Stimulated activated CD8-positive, alpha-beta memory T cell treated with anti-CD3 and anti-CD28 coated beads, Interleukin-7, amount 100 ng/mL, for 48 hours (primary cell): ENCODE measurements at places on chromosomes 1 and 21.

DNA sequence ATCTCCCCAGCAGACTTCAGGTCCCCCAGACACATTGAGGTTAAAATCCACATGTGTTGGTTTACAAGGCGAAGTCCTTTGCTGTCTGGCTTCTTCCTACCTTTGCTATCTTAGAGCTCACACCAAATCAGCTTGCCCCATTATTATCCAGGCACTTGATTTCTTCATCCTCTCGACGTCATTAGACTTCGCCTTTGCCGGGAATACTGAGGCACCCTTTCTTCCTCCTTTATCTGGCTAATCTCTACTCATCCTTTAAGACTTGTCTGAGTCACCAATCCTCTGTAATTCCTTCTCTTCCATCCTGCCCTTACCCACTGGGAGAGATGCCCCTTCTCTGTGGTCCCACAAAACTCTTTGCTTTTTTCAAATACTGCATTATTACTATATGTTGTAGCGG is 9.2 kb upstream of the XCL2 start:
- no peak for DNase-seq

GRCh38 chr1:241957692-241958494 is at the start of gene BECN2:
Gene BECN2 (plus strand): TSS chr1:241957767. CDS start chr1:241957767, 0 bp downstream.
- DNase-seq: no peak

DNA sequence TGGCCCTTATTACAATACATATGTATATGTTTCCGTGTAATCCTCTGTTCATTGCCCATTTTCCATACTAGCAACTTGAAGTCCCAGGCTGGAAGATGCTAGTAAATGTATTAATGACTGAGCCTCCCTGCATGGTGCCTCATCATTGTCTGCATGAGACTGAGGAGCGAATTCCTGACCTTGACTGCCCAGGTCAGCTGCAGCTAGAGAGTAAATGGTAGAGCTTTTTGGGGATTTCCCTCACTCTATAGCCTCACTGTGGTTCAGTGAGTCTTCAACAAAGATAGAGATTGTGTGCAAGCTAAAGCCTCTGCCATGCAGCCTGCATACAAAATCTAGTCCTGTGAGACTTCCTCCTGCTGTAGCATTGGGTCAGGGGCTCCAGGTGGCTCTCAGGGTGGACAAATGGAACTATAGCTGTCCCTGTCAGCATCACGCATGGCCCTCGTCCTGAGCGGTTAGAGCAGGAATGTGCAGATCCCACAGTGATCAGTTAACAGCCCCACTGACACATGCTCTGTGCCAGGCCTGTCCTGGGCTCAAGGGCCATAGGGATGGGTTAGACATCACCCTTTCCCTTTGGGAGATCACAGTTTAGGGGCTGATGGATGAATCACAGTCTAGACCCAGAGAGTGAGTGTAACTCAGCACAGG is 741.7 kb downstream of the MATN1 start:
- no peak for DNase-seq

- DNase-seq: no peak
Observed at GRCh38 chr1:111576547-111576946, 43.0 kb upstream of the RAP1A start.

GRCh38 chr21:41112740-41113692 is 54.9 kb upstream of the BACE2 start:
- DNase-seq: no peak

DNA sequence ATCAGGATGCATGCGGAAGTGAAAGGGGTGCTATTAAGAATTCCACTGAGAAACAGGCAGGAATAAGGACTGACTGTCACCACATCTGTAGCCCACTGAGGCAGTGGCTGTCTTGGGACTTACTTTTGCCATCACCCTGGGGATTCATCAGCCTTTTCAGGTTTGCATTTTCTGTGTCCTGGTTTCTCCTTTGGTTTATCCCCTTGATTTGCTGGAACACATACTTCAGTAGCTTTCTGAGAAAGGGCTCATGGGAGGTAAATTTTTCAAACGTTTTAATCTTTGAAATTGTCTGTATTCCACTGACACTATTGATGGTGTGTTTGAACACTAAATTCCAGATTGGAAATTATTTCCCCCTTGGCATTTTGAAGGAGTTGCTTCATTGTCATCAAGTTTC is 80.2 kb upstream of the ACTRT2 start:
- DNase-seq: no peak

DNA sequence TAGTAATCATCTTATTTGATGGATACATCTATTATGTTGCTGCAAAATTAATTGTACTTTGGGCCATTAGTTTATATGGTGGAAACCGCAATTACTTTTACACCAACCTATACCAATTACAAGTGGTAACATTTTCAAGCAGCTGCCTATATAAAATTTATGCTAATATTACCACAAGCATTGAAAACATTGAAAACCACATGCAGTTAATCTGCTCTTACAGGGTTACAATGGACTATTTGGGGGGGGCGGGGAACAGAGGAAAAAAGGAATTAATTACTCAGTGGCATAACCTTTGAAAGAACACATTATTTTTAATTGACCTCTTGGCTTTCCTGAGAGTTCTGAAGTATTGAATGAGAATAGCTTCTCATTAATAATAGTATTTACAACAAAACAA is 1793.2 kb downstream of the NCAM2 start:
- no peak for DNase-seq

DNA sequence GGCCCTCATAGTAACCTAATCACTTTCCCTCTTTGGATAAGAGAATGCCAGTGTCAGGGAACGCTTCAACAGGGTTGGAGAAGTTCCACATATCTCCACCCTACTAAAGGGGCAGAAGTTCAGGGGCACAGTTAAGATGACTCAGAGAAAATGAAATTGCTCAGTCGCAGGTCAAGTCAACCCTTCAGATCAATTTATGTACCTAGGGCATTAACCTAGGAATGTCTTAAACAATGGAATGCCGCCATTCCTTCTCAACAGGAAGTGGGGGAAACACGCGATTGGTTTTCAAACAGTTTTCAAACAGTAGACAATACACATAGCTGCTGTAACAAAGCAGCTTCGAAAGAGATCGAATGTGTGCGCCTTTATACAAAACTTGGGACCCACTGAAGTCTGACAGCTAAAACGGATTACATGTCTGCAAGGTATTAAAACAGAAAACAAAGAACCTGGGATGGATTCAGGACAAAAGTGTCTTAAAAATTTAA is 897 bp downstream of the SLC25A24 start:
- no peak for DNase-seq

DNA sequence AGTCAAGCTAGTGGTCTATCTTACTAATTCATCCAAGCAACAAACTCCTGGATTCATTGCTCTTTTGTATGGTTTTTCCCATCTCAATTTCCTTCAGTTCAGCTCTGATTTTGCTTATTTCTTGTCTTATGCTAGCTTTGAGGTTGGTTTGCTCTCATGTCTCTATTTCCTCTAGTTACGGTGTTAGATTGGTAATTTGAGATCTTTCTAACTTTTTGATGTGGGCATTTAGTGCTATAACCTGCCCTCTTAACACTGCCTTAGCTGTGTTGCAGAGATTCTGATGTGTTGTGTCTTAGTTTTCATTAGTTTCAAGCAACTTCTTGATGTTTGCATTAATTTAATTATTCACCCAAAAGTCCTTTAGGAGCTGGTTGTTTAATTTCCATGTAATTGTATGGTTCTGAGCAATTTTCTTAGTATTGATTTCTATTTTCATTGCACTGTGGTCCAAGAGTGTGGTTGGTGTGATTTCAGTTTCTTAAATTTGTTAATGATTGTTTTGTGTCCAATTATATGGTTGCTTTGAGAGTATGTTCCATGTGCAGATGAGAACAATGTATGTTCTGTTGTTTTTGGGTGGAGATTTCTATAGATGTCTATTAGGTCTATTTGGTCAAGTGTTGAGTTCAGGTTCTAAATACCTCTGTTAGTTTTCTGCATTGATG is 154.6 kb downstream of the PLPPR5 start:
- DNase-seq: no peak

- no peak for DNase-seq
Observed at GRCh38 chr21:22728091-22728490, 1729.9 kb downstream of the NCAM2 start.

DNA sequence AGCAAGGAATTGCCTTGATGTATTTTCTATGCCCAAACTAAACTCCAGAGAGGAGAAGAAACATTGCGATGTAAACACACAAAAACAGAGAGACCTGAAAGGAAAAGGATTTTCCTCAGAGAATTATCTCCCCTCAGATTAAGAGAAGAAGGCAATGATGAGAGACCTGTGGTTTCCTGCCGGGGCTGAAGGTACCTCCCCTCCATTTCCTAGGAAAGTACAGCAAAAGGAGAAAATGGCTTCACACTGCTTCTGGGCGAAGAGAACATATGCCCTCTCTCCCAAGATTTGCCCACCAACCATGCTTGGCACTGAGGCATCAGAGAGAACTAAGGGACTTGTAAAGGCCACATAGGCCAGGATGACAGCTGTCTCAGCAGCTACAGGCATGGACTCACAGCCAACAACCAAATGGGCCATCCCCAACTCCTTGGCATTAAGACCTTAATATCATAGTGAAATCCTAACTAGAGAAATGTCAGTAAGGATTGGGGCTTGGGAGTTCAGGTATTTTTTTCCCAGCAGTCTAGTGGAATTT is 523.0 kb downstream of the PTPRC start:
- no peak for DNase-seq

DNA sequence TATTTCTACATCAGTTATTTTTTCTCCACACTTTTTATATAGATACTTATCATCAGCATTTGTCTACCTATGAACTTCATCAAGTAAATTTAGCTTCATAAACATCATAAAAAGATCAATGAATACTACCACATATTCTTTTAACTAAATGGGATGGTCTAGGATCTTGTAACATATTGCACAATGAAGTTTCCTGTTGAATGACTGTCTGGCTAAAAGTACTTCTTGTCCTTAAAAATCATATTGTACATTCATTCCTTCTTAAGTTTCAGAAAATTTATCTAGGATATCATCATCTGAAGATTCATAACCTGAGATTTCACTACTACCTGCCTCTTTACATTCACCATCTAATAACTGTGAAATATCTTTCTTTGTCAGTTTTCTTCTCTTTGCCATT is 69.0 kb downstream of the MAGI3 start:
- DNase-seq: no peak

GRCh38 chr1:15696956-15697521 is 12.9 kb downstream of the PLEKHM2 start:
- DNase-seq: peak; percentile 17

DNA sequence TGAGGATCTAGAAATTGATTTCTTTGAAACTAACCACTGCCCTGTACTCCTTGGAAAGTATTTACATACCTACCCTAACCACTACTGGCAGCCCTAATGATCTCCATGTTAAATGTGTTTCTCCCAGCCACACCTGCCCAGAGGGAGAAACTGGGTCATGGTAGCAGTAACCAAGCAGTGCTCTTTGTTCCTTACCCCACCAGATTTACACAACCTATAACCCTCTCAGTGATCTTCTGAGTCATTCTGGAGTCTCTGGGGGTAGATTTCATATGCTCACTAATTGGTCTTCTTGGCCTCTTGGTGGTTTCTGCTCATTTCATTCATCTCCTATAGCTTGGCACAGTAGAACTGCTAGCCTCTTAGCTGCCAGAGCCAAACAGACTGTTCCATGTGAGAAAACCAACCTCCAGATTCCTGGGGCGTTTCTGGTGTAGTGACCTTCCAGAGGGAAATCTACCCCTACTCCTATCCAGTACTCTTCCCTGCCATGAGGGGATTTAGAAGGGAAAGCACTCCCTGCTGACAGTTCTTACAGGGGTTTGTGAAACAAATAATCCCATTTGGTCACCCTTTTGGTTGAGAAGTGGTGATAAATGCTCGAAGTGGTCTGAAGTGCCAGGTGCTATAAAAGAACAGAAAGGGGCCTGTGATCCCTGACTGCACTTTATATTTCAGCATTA is 36.2 kb upstream of the LRIG2 start:
- no peak for DNase-seq

DNA sequence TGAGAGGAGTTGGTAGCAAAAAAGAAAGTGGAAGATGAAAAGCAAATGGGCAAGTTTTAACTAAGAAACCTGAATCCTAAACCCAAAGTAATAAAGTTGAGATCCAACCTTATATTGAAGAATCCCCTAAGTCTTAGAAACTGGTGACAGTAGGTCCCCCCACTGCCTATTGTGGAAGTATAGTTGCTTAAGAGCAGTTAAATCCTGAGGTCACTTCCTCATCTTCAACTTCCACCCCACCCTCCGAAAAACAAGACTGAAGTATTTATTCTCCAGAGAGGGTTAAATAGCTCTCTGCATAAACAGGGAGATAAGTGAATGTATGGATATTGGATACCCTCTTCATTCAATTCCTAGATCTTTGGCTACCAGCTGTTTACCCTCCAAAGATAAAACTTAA is 3.3 kb upstream of the DSTYK start:
- no peak for DNase-seq

GRCh38 chr1:176469450-176470010 is 6.6 kb downstream of the PAPPA2 start:
- no peak for DNase-seq

DNA sequence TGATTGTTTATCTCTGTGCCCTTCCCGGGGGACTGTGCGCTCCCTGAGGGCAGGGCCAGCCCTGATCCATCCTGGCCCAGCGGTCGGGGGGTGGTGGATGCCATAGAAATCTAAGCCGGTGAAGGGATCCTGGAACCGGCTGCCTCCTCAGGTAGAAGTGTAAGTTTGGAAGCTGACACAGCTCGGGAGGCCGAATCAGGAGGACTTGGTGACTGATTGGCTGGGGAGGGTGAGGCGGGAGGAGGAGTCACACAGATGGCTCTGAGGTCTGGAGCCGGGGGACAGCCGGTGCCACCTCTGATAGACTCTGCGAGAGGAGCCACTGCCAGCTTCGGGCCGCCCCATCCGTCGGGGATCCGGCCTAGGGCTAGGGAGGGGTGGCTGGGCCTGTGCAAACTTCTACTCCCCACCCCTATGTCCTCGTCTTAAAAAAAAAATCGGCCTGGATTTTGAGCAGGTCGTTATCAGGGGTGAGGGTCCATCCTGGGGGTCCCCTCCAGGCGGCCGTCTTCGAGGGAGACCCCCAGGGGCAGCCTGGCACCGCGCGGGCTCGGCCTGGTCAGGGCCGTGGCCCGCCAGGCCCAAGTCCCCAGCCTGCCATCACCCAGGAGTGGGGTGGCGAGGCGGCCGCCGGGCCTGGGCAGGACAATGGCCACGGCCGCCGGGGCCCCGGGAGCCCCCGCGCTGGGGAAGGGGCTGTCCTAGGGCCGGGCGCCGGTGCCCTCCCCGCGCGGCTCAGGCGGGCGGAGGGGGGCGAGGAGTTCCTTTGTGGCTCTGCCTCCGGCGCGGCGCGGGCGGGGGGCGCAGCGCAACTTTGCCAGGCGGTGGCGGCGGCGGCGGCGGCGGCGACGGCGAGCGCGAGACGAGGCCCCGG is 708 bp upstream of the ZNF362 start:
- peak; percentile 34 for DNase-seq

- DNase-seq: no peak
Observed at GRCh38 chr1:46452931-46453325, 36.7 kb upstream of the DMBX1 start.

- DNase-seq: no peak
Observed at GRCh38 chr1:58318157-58319005, 228.1 kb downstream of the OMA1 start.

- DNase-seq: no peak
Observed at GRCh38 chr1:25873120-25873519, 2.4 kb downstream of the PAQR7 start.
